ENCODE measurements at places on chromosomes 4 and X.

- no peak for DNase-seq
Observed at GRCh38 chr4:25638806-25639205, 16.8 kb upstream of the SLC34A2 start.

DNA sequence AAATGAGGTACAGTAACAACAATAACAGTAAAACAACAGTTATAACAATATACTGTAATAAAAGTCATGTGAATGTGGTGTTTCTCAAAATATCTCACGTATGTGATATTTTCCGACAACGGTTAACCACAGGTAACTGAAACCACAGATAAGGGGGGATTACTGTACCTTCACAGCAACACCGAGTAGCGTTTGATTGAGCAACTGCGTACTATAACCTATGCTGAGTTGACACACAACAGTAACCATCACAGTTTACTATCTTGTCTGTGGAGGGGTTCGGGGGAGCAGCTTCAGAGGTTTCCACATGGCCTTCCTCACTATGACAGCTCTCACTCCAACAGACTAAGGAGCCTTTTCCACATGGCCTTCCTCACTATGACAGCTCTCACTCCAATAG is 13.4 kb downstream of the RBMX2 start:
- no peak for DNase-seq

DNA sequence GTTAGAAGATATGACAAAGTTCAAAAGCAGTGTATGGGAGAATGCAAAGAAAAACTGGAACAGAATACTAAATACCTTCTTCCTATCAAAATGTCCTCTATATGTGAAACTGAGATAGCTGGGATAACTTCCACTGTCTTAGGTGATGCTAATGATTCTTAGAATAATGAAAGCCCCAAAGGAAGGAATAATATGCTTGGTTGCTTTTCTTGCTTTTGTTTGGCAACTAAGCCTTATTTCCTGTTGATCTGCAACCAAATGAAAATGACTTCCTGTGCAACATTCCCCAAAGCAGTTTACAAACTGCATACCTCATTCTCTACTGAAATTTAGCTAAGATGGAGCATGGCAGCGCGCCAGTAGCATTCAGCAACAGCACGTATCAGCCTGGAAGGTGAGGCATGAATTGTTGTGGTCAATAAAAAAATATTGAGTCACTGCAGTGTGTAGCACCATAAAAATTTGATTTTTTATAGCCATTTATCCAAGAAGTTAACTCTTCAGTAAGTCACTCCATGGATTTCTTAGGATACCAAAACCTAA is 18.7 kb downstream of the NDNF start:
- DNase-seq, result no peak

DNA sequence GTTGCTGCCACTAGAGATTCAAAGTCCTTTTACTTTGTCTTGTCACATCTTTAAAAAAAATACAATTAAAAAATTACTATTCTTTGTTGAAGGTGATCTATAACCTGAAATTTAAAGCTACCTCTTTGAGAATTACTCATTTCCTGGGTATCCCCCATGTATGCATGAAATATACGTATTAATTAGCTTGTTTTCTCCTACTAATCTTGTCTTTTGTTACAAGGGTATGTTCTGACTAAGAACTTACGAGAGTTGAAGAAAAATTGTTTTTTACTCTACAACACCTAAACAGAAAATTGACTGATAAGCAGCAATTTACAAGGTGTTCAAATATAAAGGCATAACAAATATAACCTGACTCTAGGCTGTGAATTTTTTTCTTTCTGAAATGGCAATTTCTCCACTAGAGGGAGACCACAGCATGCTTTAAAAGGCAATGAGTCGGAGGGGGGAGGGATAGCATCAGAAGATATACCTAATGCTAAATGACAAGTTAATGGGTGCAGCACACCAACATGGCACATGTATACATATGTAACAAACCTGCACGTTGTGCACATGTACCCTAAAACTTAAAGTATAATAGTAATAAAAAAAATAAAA is 249.6 kb downstream of the OPHN1 start:
- no peak for DNase-seq

DNA sequence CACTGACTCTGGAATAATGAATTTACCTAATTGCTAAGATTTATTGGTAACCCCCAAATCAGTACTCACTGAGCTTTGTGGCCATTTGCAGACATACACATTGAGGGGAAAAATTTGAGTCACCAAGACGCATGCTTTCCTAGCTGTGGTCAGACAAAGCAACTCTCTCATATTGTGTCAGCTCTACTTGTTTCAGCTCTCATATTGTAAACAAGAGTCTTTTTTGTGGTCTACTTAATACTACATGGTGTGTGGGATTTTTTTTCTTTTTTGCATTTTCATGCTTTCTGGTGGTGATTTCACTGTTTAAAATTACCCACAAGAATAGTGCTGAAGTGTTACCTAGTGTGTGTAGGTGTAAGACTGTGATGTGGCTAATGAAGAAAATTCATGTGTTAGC is 428.2 kb upstream of the GALNT7 start:
- DNase-seq, result no peak

DNA sequence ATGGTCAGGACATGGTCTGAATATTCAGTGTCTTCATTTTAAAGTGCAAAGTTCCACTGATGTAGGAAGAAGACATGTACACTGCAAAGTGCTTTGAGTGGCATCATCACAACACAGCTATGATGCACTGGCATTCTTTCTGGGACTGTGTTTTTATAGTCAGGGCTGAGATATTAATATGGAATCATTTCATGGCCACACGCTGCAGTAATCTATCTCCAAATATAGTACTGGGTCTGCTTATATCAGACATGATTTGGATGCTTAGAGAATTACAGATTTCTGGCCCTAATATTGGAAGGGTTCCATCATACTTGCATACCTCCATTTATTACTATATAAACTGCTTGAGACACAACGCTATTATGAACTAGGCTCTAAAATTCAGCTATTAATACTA is 1170.9 kb downstream of the NLGN4X start:
- no peak for DNase-seq

- DNase-seq, result no peak
Observed at GRCh38 chr4:77014256-77014655, 61.5 kb downstream of the CCNI start.

DNA sequence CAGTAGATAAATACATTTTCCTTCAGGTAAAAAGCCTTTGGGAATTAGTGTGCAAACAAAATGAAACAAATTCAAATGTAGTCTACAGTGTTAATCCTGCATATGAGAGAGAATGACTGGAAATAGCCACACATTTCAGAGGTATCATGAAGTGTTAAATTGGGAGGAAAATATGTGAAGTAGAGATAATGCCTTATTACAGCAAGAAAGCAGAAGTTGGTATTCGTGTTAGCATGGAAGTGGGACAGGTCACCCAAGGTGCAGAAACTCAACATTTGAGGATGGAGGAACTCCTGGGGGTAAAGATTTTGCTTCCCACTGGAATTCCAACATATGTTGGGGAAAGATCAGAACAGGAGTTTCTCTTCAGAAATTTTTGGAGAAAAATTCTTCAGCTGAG is 51.3 kb downstream of the EMCN start:
- DNase-seq, result no peak

- DNase-seq, result no peak
Observed at GRCh38 chrX:10138726-10139125, 18.0 kb upstream of the CLCN4 start.
